ENCODE measurements at places on chromosomes 7 and 10.

DNA sequence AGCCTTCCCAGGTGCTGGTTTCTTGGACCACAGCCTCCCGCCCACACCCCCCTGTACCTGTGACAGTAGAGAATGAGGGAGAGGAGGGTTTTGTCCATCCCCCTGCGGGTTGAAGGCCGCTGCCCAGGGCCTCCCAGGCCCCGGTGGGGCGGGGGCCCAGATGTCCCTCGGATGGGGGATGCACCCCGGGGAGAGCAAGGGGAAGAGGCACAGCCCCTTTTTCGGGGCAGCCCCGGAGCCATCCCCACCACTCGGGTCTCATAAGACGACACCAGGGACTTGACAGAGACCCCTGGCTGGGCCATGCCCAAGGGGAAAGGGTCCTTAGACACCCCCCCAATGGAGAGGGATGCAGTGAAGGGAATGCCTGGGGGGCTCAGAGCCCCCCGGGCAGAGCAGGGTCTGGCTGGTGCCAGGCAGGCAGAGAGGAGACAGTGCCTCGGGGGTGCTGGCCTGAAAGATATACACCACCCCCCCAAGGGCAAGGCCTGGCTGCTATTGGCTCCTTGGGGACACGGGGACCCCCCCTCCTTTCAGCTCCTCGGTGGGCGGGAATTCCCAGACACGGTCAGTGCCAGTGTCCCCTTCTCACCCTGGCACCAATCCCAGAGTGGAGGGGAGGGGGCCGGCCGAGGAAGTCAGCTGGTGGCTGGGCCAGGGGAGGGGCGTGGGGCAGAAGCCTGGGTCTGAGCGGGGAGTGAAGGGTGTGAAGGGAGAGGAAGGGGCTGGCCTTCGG lies 3.7 kb upstream of the SPACDR start:
- peaks cover 2% of the 10 kb centered on the region for H3K36me3 ChIP-seq
- no peak overlapping the region for H3K27ac ChIP-seq
- no peak overlapping the region for H3K4me3 ChIP-seq
- peaks cover 18% of the 10 kb centered on the region for H3K4me1 ChIP-seq
- no peak for DNase-seq
- no peaks in the 10 kb centered on the region for H3K27me3 ChIP-seq

- no peak for DNase-seq
- no peaks in the 10 kb centered on the region for H3K36me3 ChIP-seq
- no peak overlapping the region for H3K27ac ChIP-seq
- no peak overlapping the region for H3K4me3 ChIP-seq
- H3K4me1 ChIP-seq = peaks cover 21% of the 10 kb centered on the region
- no peaks in the 10 kb centered on the region for H3K27me3 ChIP-seq
Measured at GRCh38 chr10:123858907-123859652, 32.5 kb downstream of the CPXM2 start.

- H3K27me3 ChIP-seq = no peaks in the 10 kb centered on the region
- no peak overlapping the region for H3K27ac ChIP-seq
- DNase-seq = peak; percentile 55
- H3K4me1 ChIP-seq = peaks cover 30% of the 10 kb centered on the region
Measured at GRCh38 chr7:151570366-151570915, 50.7 kb upstream of the RHEB start.

GRCh38 chr7:117044664-117045063 lies 91.4 kb downstream of the ST7 start:
- peaks cover 38% of the 10 kb centered on the region for H3K4me1 ChIP-seq
- no peak overlapping the region for H3K27ac ChIP-seq
- no peak for DNase-seq
- H3K27me3 ChIP-seq = no peaks in the 10 kb centered on the region
- H3K4me3 ChIP-seq = no peak overlapping the region

- no peak overlapping the region for H3K27ac ChIP-seq
- H3K4me3 ChIP-seq = no peak overlapping the region
- no peaks in the 10 kb centered on the region for H3K27me3 ChIP-seq
- no peaks in the 10 kb centered on the region for H3K36me3 ChIP-seq
- no peaks in the 10 kb centered on the region for H3K4me1 ChIP-seq
Measured at GRCh38 chr10:1243486-1244234, 187.5 kb downstream of the WDR37 start.

DNA sequence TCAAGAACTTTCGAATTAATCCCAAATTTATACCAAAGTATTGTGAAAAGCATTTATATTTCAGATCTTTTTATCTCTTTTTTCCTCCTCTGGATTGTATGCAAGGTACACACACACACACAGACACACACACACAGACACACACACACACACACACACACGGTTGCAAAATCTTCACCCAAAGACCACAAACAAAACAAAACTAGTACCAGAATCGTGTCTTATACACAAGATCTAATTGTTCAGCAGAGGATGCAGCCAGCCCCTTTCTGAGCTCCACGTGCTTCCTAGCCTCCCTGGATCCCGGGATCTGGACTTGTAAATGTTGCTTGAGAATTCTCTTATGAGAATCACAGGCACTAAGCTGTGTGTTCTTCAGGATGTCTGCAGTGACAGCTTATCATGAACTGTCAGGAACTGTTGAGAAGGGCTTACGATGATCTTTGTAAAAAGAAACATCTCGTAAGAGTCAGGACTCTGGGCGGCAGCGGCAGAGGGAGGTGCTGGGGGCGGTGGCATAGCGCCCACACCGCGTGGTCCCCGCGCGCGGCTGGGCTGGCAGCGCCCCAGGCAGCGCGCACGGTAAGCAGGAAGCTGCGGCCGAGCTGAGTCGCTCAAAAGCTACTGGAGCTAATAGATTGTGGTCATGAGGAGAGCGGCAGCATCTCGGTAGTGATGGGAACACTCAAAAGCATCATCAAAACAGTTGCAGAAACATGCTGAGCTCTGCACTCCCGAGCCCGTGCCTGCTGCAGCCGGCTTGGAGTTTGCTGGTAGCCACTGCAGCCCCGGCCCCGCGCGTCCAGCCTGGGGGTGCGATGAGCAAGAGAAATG lies 277.6 kb downstream of the GATA3 start:
- DNase-seq = peak; percentile 54
- peak overlapping the region; percentile 54 for H3K4me3 ChIP-seq
- H3K36me3 ChIP-seq = no peaks in the 10 kb centered on the region
- no peaks in the 10 kb centered on the region for H3K27me3 ChIP-seq

DNA sequence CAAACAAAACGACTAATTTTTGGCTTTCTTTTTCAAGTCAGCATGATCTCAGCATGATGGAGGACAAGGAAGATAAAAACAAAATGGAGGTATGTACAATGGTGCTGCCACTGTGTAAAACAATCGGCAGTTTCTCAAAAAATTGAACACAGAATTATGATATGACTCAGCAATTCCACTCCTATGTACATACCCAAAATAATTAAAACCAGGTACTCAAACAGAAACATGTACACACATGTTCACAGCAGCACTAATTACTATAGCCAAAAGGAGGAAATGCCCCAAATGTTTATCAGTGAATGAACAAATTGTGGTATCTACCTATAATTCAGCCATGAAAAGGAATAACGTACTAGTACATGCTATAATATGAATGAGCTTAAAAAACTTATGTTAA lies 29.9 kb downstream of the SNX13 start:
- DNase-seq = no peak
- no peaks in the 10 kb centered on the region for H3K36me3 ChIP-seq
- no peak overlapping the region for H3K4me3 ChIP-seq
- no peak overlapping the region for H3K27ac ChIP-seq
- H3K27me3 ChIP-seq = no peaks in the 10 kb centered on the region
- H3K4me1 ChIP-seq = 0 out of 2 replicates have a peak, but pooled peaks cover 4% of the 10 kb centered on the region

DNA sequence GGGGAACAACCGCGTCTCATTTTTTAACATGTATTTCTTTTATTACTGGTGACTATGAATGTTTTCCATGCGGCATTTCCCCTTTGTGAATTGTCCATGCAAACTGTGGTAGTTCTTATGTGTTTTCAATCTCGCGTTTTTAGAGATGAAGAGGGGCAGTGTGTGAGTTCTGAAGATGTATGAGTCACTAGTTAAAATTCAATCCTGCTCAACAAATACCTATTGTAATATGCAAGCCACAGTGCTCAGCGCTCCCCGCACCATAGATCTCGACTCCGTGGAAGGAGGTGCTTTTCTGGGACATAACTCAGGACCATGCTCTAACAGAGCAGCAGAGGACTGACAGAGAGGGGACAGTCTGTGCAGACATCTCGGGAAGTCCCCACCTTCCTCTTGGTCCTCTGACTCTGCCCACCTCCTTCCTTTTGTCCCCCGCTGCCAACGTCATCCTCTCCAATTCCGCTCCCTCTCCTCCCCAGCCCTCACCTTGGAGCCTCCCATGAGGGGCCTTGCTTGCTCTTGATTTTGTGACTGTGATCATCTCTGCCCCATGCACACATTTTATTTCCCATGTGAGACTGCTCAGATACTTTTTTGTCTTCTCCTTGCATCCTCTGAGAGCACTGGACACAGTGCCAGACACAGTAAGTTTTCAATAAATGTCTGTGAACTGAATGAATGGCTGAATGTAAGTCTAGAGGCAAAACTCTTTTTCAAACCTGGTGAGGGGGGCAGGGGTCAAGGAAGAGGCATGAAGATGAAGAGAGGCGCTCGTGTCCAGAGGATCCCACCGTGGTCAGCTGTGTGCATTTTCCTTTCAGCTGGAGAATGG lies 42.7 kb upstream of the PLEKHA1 start:
- no peak overlapping the region for H3K4me3 ChIP-seq
- no peaks in the 10 kb centered on the region for H3K4me1 ChIP-seq
- H3K36me3 ChIP-seq = no peaks in the 10 kb centered on the region
- no peak for DNase-seq

- no peak overlapping the region for H3K4me3 ChIP-seq
- H3K4me1 ChIP-seq = no peaks in the 10 kb centered on the region
Measured at GRCh38 chr10:11245095-11245479, 227.4 kb downstream of the CELF2 start.

DNA sequence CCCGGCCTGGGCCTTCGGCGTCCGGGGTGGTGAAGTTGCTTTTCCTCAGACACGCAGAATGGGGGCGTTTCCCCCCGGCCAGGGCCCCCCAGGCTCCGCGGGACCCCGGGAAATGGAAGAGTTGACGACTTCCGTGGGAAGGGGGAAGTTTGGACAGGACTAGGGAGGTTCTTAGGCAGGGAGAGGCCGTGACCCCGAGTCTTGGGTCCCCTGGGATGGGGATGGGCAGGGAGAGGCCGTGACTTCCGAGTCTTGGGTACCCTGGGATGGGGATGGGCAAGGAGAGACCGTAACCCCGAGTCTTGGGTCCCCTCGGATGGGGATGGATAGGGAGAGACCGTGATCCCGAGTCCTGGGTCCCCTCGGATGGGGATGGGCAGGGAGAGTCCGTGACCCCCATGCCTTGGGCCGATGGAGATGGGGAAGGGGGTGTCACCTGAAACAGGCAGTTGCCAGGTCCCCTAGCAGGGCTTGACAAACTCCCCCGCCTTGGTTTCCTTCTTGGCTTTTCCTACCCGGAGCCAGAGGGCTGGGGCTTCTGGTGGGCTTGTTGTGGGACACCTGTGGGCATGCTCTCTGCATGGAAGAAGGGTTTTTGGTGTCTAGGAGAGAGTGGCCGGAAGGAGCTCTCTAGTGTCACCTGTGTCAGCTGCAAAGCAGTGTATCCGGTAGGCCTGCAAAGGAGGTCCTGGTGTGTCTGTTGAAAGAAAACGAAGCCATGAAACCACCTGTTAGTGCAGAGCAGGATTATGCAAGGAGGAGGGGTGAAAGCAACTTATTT lies 1.1 kb downstream of the TRRAP start:
- peak; percentile 65 for DNase-seq
- peak overlapping the region; percentile 22 for H3K27ac ChIP-seq
- no peaks in the 10 kb centered on the region for H3K27me3 ChIP-seq
- H3K36me3 ChIP-seq = peaks cover 25% of the 10 kb centered on the region
- H3K4me1 ChIP-seq = no peaks in the 10 kb centered on the region

DNA sequence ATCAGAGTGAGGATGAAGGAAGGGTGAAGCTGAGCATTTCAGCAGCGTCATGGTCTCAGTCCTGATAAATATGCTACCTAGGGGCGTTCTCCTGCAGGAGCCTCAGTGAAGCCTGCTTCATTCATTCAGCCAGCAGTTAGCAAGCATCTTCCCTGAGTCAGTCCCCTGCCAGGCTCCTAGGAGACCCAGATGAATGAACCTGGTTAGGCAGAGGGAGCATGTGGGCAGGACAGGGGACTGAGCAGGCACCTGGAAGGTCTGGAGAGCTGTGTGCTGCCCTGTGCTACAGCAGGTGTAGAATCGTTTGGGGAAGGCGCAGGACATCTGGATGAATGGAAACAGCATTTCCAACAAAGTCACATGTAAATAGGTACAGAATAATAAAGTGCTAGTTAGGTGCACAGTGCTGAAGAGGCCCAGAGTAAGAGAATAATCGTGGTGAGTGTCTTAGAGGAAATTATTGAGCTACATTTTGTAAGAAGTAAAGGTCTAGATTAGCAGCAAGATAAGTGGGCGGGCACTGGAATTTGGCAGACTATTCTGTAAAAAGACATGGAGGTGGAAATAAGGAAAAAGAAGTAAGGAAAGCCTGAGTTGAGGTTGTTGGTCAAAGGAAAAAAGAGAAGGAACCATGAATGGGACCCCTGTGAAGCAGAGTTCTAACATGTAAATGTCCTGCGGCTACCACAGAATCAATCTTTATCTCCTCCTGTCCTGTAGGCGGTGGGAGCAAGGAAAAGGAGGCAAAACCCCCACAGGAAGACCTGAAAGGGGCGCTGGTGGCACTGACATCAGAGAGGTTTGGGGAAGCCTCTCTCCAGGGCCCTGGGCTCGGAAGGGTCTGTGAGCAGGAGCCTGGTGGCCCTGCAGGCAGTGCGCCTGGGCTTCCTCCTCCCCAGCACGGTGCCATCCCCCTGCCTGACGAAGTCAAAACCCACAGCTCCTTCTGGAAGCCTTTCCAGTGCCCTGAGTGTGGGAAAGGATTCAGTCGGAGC lies 12.0 kb downstream of the ZSCAN25 start:
- no peak for DNase-seq
- H3K36me3 ChIP-seq = peaks cover 29% of the 10 kb centered on the region
- H3K27me3 ChIP-seq = no peaks in the 10 kb centered on the region
- H3K4me3 ChIP-seq = no peak overlapping the region

GRCh38 chr10:102511583-102512274 lies 8.0 kb downstream of the SUFU start:
- no peak for DNase-seq
- H3K4me3 ChIP-seq = no peak overlapping the region
- no peak overlapping the region for H3K27ac ChIP-seq
- H3K27me3 ChIP-seq = no peaks in the 10 kb centered on the region

DNA sequence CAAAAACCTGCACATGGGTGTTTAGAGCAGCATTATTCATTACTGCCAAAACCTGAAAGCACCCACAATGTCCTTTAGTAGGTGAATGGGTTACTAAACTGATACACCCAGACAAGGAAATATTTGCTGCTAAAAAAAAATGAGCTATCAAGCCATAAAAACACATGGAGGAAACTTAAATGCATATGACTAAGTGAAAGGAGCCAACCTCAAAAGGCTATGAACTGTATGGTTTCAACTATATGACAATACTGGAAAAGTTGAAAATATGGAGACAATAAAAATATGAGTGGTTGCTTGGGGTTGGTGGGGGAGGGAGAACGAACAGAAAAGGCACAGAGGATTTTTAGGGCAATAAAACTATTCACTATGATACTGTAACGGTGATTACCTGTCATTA lies 291.0 kb downstream of the TNS3 start:
- H3K4me3 ChIP-seq = no peak overlapping the region
- no peak for DNase-seq
- H3K27me3 ChIP-seq = no peaks in the 10 kb centered on the region
- H3K36me3 ChIP-seq = peaks cover 23% of the 10 kb centered on the region
- H3K4me1 ChIP-seq = peaks cover 56% of the 10 kb centered on the region
- peak overlapping the region; percentile 88 for H3K27ac ChIP-seq

GRCh38 chr7:117071551-117071950 lies 118.2 kb downstream of the ST7 start:
- H3K27ac ChIP-seq = no peak overlapping the region
- H3K4me1 ChIP-seq = peaks cover 29% of the 10 kb centered on the region

GRCh38 chr10:118667732-118668131 lies 72.3 kb upstream of the PRLHR start:
- DNase-seq = no peak
- no peak overlapping the region for H3K27ac ChIP-seq
- H3K27me3 ChIP-seq = peaks cover 15% of the 10 kb centered on the region
- no peaks in the 10 kb centered on the region for H3K36me3 ChIP-seq
- H3K4me3 ChIP-seq = no peak overlapping the region

Measured in GM23248 (cell line).